ENCODE measurements at places on chromosomes 11 and 22.

GRCh38 chr11:9692691-9693090 is 28.8 kb downstream of the SWAP70 start:
- DNase-seq, result no peak

- DNase-seq, result no peak
Observed at GRCh38 chr11:58801302-58801701, 43.2 kb downstream of the GLYATL2 start.

GRCh38 chr22:48907591-48907990 is 920.1 kb downstream of the BRD1 start:
- no peak for DNase-seq

DNA sequence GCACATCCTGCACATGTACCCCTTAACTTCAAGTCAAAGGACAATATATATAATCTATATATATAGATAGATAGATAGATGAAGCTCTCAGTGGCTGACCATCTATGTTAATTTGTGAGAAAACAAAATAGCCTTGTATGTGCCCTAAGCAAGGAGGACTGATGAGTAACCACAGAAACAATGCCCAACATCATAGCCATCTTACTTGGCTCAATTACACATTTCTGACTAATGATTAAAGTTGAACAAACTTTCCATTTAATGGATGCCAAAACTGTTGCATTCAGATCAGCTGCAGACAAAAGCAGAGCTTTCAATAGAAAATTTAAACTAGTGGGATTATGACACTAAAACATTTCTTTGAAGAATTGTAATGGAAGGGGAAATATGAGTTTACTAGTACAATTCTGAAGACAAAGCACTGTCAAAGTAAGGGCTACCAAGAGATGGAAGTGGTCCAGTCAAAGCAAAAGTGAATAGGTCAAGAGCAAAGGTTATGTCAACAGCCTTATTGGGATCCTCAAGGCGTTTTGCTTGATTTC is 1188.2 kb upstream of the RAG2 start:
- no peak for DNase-seq

- DNase-seq, result no peak
Observed at GRCh38 chr11:45253640-45254039, 32.5 kb downstream of the SYT13 start.

DNA sequence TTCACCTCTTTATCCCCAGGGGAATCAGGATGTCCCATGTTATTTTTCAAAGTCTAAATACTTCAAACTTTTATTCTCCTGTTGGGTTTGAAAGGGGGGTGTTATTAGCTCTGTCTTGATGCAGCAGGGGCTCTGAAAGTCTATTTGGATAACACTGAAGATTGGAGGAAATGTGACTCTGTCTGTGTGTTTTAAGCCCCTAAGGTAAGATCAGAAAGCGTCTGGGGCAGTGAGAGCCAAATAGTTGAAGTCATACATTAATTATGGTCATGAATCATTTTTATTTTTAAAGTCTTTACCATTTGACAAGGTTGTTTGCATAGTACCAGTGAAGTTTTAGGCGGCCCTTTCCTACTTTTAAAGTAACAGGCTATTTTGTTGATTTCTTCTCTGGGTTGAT is 139.0 kb downstream of the UVRAG start:
- DNase-seq, result no peak

DNA sequence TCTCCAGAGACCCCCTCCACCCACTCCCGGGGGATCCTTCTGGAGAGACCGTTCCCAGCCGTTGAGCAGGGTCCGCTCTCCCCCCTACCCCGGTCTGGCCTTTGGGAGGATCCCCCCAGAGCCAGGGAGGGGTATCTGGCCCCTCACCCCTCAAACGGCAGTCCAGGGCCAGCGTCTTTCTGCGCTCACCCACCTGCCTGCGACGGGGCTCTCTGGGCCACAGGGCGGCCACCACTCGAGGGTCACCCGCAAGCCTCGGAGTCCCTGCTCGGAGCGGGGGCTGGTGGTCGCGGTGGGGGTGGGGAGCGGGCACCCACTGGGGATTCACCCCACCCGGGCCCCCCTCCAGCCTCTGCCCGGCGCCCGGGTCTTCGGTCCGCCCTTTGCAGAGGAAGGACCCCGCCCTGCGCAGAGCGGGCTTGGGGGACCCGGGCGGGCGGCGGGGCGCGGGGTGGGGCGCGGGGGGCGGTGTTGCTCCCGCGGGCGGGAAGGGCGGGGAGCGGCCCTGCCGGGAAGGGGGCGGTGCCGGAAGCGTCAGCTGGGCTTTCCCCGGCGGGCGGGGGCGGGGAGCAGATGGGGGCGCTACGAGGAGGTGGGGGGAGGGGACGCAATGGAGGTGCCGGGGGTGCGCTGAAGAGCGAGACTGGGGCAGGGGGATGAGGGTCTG is 16.6 kb downstream of the CRELD2 start:
- peak; percentile 80 for DNase-seq

- DNase-seq, result no peak
Observed at GRCh38 chr11:108958368-108959104, 293.7 kb downstream of the DDX10 start.
